GDM1 (cell line): ENCODE measurements at places on chromosomes 5 and 9.

GRCh38 chr5:53089481-53089991 lies 20.0 kb downstream of the MOCS2 start:
- DNase-seq = no peak

DNA sequence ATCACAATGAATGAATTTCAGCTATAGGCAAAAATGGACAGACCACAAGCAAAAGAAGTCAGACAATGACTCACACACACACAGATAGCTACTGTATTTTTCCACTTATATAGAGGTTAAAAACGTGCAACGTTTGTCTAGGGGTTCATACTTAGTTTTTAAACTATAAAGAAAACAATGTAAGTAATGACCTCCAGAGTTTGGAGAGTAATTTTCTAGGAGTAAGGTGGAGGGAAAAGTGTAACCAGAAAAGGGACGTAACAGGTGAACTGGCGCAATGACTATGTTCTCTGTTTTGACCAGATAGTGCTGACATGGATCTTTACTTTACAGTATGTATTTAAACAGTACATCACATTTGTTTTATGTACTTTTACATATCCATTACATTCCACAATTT lies 51.1 kb downstream of the FNIP1 start:
- DNase-seq = no peak

GRCh38 chr5:140547508-140548299 lies at the start of gene EIF4EBP3:
EIF4EBP3 (plus strand) TSS chr5:140547662; CDS start chr5:140547738, 76 bp downstream.
- no peak for DNase-seq

DNA sequence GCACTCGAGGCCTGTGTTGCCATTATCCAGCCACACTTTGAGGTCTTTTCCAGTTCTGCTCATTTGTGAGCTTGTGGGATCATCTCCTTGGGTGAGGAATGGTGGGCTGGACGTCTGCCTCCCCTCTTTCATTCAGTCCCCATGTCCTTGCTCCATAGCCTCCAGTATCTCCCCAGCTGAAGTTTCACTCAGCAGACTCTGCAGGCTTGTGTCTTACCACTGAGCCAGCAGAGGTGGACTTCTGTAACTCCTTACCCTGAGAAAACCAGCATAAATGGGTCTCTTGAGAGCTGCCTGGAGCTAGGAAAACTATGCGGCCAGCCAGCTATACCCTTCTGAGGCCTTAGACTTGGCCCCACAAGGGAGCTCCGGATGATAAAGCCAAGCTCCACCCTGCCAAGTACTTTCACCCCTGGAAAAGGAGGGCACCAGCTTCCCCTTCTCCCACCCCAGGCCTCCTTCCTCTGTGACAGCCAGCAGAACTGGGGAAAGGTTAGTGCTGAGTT lies 12.2 kb downstream of the IRF1 start:
- DNase-seq = no peak

DNA sequence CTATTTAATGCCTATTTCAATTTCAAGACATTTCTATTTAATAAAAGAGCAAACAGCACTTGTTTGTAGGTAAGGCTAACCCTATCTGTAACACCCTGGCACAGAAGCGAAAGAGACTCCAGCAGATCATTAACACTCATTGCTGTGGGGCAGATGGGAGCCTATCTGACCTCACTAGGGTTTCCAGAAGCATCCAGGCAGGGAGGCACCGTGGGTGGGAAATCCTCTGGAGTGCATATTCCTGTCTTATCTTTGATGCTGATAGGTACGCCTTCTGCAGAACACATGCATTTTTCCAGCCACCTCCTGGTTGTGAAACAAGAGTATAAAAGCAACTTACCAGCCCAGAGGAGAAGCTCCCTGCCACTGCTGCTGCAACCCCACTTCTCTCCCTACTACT lies 233.7 kb downstream of the GLIS3 start:
- DNase-seq = no peak

- no peak for DNase-seq
Observed at GRCh38 chr5:163260961-163261360, 176.4 kb upstream of the CCNG1 start.

- no peak for DNase-seq
Observed at GRCh38 chr5:112117551-112117950, 301.5 kb downstream of the EPB41L4A start.

DNA sequence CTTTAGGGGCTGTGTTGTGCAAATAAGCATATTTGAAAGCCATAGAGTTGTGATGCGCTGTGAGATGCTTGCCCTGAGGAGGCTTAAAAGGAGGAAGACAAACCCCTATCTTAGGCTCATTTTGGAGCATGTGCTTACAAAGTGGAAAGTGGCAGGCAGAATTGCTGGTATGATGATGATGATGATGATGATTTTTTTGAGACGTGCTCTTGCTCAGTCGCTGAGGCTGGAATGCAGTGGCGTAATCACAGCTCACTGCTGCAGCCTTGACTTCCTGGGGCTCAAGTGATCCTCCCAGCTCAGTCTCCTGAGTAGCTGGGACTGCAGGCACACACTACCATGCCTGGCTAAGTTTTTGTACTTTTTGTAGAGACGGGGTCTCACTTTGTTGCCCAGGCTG lies 1.7 kb downstream of the CNOT8 start:
- no peak for DNase-seq
